NCI-H2081 treated with DMSO at 0.1 percent for 48 hours (cell line): ENCODE measurements at places on chromosomes 2 and 18.

DNA sequence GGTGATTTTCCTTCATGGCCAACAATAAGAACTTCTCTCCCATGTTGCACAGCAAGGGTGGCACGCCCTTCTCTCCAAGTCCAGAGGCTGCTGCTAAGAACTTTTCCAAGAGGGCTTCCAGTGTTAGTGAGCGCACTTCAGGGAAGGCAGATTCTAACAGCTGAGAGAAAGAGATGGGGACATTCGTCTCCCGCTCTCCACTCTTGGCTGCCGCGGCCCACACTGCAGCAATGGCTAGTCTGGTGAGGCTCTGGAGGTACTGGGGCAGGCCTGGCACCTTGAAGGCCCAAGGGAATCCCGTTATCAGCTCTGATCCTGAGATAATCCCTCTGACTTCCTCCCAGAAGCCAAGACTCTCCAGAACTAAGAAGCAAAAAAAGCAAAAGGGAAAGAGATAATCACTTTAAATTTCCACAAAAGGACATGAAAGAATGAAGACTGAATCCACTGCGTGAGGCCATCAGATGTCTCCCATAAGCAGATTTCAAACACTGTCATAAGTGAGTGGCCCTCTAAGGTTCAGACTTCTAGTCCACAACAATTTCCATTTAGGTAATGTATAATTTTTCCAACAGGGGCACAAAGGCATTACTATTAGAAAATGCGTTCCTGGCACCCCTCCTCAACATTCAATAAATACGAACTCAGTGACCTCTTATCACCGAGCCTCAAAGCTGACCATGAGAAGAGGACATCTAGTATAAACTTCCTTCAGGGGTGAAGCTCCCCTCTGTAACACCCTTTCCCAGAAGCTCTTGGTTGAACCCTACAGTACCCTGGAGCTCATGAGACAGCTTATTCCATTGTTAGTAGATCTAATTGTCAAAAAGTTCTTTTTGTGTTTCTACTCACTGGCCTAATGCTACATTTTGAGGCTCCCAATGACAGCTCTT is 66.7 kb upstream of the ZFP36L2 start:
- DNase-seq, result no peak

DNA sequence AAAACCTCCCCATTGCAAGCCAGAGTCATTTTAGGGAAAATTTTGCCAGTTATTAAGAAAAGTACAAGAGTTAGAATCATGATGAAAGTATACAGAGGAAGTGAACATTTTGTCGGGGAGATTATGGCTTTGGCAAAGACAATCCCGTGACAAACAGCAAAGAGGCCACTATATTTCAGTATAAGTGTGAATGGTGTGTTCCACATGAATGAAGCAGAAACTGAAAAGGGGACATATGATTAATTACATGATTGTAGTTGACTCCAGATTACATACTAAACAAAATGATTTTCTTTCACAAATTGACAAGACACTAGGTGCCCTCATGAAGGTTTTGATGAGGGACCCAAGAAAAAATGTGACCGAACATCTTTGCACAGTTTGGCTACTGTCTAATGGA is 42.0 kb downstream of the SP140 start:
- DNase-seq, result no peak

DNA sequence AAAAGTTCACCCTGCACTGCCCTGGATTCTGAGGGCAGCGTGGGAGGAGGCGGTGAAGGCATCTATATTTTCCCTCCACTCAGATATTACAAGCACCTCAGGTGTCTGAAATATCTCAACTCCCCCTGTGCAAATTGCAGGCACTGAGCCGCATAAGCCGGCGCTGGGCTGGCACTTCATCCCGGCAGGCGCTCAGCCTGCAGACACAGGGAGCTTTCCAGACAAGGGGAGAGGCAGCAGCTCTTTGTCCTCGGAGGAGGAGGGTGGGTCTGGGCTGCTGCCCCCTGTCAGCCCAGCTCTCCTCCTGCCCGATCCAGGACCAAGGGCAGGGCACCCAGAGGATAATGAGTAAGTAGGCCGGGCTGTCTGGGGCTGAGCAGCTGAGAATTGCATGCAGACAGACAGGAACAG is 189.3 kb upstream of the MYT1L start:
- no peak for DNase-seq

DNA sequence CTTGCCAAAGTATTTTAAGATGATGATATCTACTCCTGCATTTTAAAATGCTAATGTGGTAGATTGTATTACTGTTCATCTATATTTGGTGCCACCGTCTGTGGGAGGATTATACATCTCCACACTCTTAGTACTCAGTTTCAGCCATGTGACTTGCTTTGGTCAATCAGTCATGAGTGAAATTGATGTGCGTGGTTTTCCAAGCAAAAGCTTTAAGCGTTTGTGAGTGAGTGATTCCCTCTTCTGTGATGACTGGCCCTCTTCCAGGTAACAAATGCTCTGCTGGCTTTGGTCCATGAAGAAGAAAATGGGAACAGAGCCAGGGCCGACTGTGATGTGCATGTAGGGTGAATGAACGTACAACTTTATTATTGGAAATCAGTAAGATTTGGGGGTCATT is 330.4 kb downstream of the LPIN1 start:
- no peak for DNase-seq

- DNase-seq, result no peak
Measured at GRCh38 chr18:66662632-66663031, 58.7 kb upstream of the CDH19 start.

GRCh38 chr2:232846055-232846454 is 24.0 kb upstream of the SNORC start:
- no peak for DNase-seq

- no peak for DNase-seq
Measured at GRCh38 chr2:219570194-219570923, 980 bp downstream of the OBSL1 start.

DNA sequence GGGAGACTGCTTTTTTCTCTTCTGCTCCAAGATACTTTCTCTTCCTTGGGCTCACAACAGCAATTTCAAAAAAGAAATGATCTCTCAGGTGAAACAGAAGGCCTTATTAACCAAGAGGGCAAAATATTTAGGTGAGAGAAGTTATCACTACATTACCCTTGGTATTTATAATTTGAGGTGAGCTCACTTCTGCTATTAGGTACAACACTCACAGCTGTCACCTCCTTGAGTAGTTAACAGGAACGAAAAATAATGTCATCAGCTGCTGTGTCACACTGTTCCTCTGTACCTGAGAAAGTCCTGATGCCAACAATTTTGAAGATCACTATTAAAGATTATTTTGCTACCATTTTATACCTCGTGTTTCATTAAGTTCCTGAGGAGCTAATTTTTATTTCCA is 205.0 kb downstream of the DLGAP1 start:
- DNase-seq, result no peak

- no peak for DNase-seq
Measured at GRCh38 chr2:65316072-65316471, 88.4 kb downstream of the ACTR2 start.

DNA sequence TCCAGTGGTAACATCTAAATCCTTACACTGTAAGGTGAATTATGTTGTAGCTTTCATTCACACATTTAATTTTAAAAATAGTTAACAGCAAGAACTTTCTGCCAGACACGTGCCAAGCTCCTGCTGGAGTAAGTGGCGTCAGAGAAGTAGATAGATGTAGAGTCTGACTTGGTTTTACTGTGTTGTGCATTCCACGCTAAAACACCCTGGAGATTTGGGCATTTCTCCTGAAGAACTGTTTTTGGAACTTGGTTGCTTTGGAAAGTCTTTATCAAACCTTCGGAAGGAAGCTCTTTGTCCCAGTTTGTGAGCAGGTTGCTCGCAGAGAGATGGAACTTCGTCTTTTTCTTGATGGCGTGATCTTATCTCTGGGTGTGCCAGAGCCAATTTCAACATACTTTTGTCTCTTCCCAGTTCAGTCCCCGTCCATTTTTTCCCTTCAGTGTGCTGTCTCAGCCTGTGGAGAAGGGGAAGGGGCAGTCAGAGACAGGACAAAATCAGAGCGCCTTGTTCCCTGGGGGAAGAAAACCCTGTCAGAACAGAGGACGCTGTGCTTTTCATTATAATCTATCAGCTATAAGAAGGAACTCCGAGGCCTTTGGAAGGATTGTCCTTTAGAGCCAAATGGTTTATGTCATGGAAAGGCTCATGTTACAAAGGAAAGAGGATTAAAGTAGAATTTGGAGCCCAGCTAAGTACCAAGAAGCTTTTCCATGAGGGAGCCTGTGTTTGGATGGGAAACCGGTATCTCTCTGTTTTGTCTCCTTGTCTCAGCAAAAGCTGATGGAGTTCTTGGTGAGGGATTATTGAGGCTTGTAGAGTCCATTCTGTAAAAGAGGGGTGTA is 18.9 kb downstream of the GRHL1 start:
- DNase-seq, result no peak

DNA sequence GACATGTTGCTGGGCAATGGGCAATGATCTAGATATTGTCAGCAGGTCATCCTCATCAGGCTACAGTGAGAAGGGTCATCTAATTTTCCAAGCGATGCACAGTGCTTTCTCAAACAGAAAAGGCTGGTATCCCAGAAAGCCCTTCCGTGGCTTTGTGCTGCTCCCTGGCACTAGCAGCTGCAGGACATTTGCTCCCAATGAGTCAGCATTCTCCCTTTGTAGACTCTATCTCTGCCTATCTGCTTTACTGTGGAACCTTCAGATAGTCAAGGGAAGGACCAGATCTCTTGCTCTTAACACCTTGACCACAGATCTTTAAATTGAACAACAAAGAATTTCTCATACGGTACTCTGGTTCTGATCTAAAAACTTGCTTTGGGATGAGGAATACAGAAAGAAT is 101.4 kb downstream of the CDH2 start:
- DNase-seq, result no peak

- DNase-seq, result no peak
Measured at GRCh38 chr2:10338270-10339188, 35.8 kb downstream of the HPCAL1 start.

- DNase-seq, result no peak
Measured at GRCh38 chr18:63348508-63349136, 18.4 kb downstream of the KDSR start.

DNA sequence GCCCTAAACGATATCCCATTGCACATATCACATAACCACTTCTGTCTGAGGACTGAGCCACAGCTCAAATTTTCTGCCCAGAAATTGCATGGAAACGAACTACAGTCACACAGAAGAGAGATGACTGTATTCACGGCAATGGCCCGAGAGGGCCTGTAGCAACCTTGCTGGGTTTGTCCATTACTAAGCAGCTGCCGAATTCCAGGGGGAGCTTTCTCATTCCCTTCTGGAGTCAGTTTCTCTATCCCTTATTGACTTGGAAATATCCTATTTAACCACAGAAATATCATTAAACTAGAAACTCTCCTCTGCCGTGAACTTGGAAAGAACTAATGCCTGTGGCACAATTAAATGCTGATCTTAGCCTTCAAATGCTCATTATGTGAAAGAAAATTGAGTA is 183.9 kb downstream of the DNER start:
- no peak for DNase-seq

DNA sequence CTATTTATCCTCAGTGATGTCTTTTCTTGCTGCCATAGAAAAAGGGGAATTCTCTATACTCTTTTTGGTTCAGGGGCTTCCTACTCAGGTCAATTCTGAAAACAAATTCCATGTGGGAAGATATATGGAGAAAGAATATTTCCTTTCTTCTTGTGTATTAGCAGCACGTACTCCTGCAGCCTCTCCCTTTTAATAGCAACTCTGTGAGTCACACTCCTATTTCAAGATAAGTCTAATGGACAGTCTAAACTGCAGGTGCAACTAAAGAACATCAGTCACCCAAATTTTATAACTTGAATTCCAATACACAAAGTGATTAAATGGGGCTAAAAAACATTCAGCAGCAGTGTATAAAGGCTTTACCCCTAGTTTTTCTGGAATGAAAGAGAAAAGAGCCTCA is 942.2 kb downstream of the CNTNAP5 start:
- no peak for DNase-seq

DNA sequence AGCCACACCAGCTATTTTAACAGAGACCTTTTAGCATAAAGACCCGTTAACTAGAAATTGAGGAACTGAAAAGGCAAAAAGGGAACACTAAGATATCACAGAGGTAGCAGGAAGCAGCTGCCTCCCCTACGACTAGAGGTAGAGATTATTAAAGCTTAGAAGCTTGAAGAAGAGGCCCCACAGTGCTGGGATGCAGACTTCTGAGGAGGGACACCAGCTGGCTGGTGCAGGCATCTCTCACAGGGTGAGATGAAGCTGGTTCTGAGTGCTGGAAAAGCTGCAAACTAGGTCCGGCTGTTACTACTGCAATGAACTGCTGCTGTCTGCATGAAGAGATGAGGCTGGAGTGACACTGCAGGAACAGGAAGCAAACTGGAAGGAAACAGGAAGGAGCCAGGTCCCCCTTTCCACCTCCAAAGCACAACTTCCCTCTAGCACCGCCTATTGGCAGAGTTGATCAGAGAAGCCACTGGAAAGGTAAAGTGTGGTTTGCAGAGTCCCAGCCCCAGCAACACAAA is 61.2 kb upstream of the MRPS9 start:
- no peak for DNase-seq

- DNase-seq, result no peak
Measured at GRCh38 chr2:232835687-232836208, 34.3 kb upstream of the SNORC start.

DNA sequence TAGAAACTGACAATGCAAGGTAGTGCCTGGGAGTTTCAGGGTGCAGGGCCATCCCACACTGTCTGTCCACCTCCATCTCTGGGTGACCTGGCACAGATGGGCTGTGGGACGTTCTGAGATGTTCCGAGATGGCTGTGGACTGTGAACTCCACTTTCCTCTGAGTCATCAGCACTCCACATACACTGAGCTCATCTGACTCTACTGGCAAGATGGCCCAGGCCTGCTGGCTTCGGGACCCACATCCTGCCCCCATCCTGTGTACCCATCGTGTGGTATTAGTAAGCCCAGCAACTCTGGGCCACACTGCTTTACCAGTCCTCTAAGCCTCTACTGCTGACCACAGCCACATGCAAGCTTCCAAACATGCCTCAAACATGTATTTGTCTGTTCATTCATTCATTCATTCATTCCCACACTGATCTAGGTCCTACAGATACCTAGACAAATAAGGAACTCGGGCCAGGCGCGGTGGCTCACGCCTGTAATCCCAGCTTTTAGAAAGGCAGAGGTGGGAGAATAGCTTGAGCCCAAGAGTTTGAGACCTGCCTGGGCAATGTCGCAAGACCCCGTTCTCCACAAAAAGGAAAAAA is 124.8 kb upstream of the CXCR4 start:
- no peak for DNase-seq

DNA sequence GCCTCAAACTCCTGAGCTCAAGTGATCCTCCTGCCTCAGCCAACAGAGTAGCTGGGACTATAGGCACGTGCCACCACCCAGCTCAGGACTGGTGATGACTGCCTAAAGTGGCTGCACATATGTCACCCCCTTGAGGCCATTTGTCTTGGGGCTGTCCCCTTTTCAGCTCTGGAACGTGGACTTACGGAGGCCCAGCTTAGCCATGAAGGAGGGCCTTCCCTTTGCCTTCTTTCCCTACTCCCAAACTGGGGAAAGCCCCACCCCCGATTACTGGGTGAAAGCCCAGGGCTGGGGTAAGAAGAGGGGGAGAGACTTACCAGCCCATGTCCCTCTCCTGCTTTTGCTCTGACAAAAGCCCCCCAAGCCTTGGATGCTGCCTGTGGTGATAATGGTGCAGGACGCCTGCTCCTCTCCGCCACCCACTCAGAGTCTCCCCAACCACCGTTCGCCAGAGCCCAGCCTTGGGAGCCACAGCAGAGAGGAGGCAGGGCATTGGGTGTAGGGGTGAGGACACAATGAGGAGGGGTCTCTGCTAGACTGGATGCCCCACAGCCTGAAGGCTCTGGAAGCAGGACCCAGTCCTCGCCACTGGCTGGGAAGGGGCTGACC is 2.5 kb upstream of the DUSP2 start:
- no peak for DNase-seq
